ENCODE measurements at places on chromosomes 16 and 17.
A peak's percentile ranks its signal among the peaks of the same experiment; 100 is the strongest.

DNA sequence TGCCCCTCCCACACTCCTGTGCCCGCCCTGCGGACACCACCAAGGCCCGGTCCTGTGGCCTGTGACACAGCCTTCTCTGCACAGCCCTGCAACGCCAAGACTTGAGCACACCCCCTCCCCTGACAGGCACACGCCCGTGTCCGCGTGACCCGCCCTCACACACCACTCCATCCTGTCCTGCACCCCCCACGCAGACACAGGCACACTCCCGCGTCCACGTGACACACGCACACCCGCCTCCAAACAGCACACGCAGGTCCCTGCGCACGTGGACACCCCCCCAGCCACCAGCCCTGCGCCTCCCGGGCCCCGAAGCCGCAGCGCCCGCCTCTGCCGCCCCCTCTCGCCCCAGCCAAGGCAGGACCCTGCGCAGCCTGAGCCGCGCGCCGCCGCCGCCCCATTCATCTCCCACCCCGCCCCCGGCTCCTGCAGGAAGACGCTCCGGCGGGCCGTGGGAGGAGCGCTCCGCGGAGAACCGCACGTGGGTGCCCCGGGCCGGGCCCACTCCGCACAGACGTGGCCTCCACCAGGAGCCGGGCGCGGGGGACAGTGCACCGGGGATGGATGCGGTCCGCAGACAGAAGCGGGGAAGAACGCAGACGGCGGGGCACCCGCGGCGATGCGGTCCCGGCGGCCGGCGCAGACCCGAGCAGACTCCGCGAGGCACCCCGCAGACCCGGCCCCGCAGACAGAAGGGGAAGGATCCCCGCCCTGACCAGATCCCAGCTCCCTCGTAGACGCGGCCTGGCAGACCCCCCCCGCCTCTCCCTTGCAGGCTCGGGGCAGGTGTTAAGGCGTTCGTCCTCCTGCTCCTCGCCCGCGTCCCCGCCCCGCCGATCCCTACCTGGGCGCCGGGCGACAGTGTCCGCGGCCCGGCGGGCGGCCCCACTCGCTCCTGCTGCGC is 506 bp downstream of the CAMKK1 start:
- no peak for DNase-seq

- DNase-seq = peak; percentile 71
These were observed 33.7 kb downstream of the DDX19A start for GRCh38 chr16:70380248-70380918.

- DNase-seq = no peak
These were observed 20.1 kb downstream of the GID4 start for GRCh38 chr17:18059283-18059682.

GRCh38 chr16:16973707-16974591 is 496.8 kb downstream of the XYLT1 start:
- DNase-seq = no peak

- no peak for DNase-seq
These were observed 434.5 kb downstream of the SHISA9 start for GRCh38 chr16:13335879-13336278.

DNA sequence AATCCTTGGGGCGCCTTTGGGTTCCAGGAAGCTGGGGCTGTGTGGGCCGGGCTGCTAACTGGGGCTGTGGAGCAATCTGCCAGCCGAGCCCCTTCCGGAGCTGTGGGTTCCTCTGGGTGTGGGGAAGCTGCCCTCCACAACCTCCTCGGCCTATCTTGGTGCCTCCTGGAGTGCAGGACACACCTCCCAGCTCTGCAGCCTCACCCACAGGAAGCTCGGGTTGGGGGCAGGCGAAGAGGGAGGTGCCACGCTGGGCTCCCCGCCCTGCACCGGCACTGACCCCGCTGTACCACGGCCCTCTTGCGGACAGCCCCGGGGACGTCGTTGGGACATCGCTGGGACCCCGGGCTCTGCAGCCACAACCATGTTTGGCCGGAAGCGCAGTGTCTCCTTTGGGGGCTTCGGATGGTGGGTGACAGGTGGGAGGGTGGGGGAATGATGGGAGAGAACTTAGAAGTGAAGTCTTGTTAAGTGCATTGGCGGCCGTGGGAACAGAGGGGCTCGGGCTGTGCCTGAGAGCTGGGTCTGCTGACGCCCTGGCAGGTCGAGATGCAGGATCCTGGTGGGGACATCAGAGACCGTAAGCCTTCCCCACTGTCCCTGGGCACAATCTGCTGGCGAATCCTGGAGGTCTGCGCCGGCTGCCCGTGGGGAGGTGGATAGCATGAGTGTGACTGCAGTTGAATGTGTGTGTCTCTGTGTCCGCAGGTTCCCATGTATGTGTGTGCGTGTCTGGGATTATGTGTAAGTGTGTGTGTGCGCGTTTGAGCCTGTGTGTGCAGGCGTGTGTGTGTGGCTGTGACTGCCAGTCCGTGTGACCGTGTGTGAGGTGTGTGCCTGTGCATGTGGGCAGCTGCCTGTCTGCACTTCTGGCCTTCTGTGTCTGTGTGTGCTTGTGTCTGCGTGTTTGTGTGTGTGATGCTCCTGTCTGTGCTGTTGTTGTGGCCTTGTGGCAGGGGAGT is at the start of gene RAP1GAP2:
Gene RAP1GAP2 (plus strand): TSS at position 275 of the 962 bp plus-strand sequence. CDS start 90 bp downstream, at position 365.
- DNase-seq = no peak

DNA sequence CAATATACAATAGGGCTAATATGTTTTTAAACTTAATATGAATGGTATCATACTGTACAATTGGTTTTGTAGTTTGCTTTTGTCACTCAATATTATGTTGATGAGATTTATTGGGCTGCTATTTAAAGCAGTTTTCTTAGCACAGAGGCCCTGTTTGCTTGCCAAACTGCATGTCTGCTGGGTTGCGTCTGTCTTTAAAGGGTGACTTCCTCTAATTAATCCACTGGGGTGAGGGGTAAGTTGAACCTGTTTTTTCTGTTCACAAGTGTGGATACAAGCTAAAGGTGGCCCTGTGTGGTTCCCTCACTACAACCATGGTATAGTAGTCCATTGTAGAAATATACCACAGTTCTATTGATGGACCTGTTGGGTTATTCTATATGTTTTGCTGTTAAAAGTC is 19.7 kb downstream of the TTC19 start:
- DNase-seq = no peak

DNA sequence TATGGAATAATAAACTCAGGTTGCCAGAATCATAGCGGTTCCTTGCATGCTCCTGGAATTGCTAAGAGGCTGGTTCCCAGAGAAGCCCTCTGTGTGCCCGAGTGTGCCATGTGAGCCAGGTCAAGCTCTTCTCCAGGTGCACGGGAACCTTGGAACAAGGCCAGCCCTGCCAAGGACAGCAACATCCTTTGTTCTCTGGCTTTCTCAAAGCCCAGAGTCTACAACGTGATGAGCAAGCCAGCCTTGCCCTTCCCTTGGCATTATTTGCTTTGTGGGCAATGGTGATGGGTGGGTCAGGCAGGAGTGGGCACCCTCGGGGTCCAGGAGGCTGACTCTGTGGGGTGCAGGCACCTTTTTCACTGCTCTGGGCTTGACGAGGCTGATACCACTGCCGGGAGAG is 14.2 kb upstream of the SEC14L1 start:
- no peak for DNase-seq

DNA sequence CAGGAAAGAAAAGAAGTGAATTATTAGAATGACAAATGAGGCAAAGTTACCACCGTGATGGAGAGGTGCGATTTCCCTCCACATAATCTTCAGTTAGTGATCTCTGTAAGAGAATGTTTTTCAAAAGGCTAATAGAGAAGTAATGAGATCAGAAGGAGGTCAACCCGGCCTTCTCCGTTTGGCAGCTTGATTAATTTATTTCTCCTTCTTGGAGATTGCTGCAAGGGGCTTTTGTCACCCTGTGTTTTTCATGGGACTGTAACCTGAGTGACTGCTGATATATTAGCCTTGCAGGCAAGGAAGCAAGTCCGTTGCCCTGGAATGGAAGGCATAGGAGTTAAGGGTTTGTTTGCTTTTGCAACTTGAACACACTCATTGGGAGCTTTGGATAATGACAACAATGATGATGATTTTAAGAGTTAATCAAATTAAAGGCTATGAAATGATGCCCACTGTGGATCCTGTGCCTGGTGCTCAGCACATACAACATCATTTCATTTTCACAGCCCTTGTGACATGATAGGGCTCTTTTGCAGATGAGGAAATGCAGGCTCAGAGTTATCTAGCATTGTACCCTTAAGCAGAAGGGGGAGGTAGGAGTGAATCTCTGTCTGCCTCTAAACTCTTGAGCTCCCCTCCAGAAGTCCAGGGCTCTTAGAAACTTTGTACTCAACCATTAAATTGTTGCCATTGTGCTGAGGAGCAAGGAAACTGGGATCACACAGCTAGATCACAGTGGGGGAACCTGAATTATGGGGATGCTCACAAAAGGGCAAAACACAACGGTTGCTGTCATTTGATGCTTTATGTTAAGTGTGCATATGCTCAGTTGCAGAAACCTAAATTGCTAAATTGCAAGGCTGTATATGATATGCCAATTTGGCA is 226.3 kb downstream of the WWOX start:
- DNase-seq = no peak

DNA sequence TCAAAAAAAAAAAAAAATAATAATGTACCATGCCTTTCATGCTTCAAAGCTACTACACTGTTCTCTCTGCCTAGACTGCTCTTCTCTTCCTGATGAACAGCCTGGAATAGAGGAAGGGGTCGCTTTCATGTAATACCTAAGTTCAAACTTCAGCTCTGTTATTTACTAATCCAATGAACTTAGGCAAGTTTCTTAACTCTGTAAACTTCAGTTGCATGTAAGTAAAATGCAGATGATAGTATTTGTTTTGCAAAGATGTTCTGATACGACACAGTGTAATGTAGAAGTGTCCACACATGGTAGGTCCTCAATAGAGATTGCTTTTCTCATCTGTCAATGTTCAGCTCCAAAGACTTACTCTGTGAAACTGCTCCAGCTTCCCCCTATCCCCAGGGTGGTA is 6.6 kb downstream of the COA3 start:
- DNase-seq = no peak

- no peak for DNase-seq
These were observed 810.6 kb downstream of the CDH11 start for GRCh38 chr16:64311241-64311640.

GRCh38 chr17:18954321-18954720 is 2.4 kb downstream of the SLC5A10 start:
- no peak for DNase-seq

- DNase-seq = no peak
These were observed 20.9 kb downstream of the TNS4 start for GRCh38 chr17:40480501-40481003.

DNA sequence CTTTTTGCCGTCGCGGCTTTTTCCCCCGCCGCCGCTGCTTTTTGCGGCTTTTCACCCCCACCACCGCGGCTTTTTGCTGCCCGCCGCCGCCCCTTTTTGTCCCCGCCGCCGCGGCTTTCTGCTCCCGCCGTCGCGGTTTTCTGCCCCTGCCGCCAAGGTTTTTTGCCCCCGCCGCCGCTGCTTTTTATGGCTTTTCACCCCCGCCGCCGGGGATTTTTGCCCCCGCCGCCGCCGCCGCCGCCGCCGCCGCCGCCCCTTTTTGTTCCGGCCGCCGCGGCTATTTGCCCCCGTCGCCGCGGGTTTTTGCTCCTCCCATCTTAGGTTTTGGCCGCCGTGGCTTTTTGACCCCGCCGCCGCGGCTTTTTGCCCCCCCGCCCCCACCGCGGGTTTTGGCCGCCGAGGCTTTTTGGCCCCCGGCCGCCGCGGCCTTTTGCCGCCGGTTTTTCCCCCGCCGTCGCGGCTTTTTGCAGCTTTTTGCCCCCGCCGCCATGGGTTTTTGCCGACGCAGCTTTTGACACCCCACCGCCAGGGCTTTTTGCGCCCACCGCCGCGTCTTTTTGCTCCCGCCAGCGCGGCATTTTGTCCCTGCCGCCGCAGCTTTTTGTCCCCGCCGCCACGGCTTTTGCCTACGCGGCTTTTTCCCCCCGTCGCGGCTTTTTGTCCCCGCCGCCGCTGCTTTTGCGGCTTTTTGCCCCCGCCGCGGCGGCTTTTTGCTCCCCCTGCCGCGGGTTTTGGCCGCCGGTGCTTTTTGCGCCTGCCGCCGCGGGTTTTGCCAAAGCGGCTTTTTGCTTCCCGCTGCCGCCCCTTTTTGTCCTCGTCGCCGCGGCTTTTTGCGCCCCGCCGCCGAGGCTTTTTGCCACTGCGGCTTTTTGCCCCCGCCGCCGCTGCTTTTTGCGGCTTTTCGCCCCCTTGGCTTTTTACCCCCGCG is 519.4 kb upstream of the WSB1 start:
- DNase-seq = no peak

DNA sequence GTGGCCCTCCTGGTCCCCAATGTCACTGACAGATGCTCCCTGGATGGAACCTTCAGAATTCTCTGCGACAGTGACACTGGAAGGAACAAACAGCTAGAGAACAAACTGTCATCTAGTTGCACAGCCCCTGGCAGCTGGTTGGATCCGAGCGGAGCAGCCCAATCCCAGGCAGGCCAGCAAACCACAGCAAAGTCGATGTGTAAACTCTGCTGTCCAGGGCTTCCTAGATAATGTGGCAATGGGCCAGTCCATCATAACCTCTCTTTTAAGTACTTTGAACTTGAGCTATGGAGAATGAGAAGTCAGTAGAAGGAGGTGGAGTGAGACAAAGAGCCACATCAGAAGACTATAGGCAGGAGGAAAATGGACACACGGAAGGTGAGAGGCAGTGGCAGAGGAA is 323.0 kb downstream of the CBLN1 start:
- DNase-seq = no peak

GRCh38 chr17:34720760-34721159 is 141.4 kb downstream of the TMEM132E start:
- no peak for DNase-seq

GRCh38 chr16:73853968-73854367 is 442.6 kb upstream of the PSMD7 start:
- no peak for DNase-seq

- no peak for DNase-seq
These were observed 11.5 kb upstream of the TMEM132E start for GRCh38 chr17:34567691-34568465.

DNA sequence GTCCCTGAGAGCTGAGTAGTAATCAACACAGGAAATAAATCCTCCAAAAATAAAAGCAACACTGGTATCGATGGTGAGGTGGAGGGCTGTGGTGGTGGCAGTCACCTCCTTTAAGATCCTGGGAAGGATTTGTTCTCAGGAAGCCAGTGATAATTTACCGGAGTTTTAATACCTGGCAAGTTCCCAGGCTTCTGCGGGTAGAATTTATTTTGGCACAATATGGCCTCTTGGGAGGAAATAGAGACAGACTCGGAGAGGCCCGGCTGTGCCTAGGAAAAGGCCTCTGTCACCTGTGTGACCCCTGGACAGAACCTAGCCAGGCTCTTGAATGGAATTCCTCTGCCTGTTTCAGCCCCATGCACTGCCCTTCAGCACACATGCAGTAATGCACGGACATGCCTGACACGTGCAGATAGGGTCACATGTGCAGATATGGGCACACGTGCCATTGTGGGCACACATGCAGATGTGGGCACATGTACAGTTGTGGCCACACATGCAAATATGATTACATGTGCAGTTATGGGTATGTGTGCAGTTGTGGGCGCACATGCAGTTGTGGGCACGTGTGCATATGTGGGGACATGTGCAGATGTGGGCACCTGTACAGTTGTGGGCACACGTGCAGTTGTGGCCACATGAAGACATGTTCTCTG is 33.5 kb downstream of the MGAT5B start:
- DNase-seq = no peak

GRCh38 chr16:68332411-68333121 is 21.7 kb downstream of the PRMT7 start:
- no peak for DNase-seq

GRCh38 chr17:55793272-55793671 is 42.4 kb downstream of the PCTP start:
- DNase-seq = no peak

GRCh38 chr17:67487506-67487905 is 110.4 kb downstream of the PITPNC1 start:
- DNase-seq = no peak

- no peak for DNase-seq
These were observed 16.6 kb downstream of the KIAA0753 start for GRCh38 chr17:6623941-6624340.

- no peak for DNase-seq
These were observed 267.1 kb upstream of the ASIC2 start for GRCh38 chr17:33560165-33560564.

All from AG09309 (cell line).